Stimulated activated CD8-positive, alpha-beta memory T cell treated with anti-CD3 and anti-CD28 coated beads, Interleukin-7, amount 100 ng/mL, for 1 hour (primary cell): ENCODE measurements at places on chromosomes 12 and 14.

DNA sequence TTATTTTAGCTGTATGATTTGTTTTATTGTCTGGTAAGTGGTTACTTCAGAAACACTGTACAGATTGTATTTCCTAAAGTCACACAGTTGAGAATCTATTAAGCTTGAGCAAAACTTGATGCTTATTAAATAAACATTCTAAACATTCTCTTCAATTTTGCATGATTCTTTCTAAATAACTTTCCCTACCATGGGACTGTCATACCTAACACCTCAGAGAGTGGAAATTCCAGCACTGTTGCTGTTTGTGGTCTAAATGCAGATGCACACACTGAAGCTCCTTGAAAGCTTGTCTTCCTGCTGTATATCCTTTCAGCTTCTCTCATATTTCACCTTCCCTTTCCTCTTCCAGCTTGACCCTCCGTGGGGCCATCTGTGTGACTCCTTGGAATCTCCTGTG is 392.0 kb downstream of the LRIG3 start:
- DNase-seq, result no peak

GRCh38 chr12:29726741-29727348 is 56.9 kb downstream of the TMTC1 start:
- DNase-seq, result no peak

- no peak for DNase-seq
Measured at GRCh38 chr12:10753059-10753458, 29.9 kb upstream of the YBX3 start.

DNA sequence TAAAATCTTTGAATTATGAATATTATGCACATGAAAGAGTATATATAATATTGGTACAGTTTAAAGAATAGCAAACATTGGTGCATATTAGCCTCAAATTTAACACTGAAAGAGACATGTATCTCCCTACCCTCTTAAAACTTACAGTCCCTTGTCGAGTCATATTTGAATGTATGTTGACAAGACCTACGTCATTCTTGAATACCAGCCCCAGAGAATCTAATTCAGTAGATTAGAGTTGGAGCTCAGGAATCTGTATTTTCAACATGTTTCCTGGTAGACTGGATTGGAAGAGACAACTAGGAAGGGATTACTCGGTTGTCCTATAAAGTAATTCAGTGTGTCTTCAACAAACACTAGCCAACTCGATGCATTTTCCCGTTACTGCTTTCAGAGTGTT is 104.8 kb downstream of the PDE3A start:
- DNase-seq, result no peak

GRCh38 chr12:4855121-4855924 is 54.4 kb upstream of the KCNA1 start:
- no peak for DNase-seq

- DNase-seq, result no peak
Measured at GRCh38 chr14:49962621-49963020, 69.7 kb downstream of the ARF6 start.

DNA sequence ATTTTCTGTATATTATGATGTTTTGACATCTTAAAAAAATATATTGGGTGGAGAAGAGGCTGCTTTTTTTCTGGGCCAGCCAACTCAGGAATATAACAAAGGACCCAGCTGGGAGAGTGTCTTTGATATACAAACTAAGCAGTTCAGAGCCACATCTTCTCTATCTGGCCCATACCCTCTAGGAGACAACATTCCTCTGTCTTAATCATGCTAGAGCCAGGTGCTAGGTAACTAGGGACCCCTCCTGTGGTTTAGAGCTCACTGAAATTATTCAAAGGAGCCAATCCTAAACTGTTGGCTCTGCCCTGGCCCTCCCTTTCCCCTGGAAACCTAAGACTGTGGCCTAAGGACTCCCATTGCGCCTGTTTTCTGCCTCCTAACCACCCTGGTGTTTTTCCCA is 193.1 kb upstream of the DIO2 start:
- DNase-seq, result no peak

DNA sequence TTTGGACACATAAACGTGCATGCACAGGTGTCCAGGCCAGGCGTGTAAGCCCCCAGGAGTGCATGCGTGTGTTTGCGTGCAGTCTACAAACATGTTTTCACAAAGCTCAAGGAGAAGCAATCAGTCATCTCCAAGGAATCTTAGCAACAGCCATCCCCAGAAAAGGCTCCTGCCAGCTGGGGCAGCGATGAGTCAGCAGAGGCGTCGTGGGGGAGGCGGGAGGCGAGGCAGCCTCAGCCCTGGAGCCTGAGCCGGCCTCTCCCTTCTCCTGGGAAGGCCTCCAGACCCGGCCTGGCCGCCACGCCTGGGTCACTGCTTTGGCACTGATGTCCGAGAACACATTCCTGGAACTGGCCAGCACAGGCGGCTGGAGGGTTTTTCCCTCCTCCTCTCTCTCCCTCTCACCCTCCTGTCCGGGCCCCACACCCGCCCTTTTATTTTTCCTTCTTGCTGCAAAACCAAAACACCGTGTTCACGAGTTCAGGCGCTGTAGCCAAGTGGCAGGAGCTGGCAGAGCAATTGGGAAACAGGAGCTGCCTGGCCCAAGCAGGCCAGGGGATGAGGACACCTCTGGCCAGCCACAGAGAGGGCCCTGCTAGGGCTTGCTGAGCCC is 92.7 kb downstream of the LRRC74A start:
- DNase-seq, result no peak

GRCh38 chr12:111038941-111039340 is 118.6 kb upstream of the MYL2 start:
- DNase-seq, result no peak

DNA sequence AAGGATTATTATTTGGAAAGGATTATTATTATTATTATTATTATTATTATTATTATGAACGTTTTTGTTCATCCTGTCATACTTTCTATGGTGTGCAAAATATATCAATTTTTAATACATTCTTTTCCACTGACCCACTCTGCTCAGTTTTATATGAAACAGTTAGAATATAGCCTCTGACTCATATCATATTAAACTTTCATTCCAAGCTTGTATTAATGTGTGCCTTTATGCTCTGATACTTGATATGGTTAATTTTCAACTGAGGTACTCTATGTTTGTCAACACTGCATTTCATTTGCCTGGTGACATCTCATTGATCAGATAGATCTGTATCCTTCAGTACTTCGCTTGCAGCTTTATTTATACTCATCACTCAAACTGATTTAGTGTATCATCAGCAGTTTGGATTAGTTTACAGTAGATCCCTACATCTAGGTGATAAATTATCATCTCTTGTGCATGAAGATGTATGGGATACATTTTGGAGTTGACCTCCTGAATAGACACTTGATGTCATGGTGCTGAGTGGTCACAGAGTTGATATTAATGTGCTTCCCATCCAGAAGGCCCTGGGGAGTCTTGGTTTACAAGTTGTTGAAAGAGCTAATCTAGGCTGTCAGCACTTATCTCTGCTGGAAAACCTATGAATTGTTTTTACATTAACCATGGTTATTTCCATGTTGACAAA is 271.8 kb downstream of the TRHDE start:
- DNase-seq, result no peak

DNA sequence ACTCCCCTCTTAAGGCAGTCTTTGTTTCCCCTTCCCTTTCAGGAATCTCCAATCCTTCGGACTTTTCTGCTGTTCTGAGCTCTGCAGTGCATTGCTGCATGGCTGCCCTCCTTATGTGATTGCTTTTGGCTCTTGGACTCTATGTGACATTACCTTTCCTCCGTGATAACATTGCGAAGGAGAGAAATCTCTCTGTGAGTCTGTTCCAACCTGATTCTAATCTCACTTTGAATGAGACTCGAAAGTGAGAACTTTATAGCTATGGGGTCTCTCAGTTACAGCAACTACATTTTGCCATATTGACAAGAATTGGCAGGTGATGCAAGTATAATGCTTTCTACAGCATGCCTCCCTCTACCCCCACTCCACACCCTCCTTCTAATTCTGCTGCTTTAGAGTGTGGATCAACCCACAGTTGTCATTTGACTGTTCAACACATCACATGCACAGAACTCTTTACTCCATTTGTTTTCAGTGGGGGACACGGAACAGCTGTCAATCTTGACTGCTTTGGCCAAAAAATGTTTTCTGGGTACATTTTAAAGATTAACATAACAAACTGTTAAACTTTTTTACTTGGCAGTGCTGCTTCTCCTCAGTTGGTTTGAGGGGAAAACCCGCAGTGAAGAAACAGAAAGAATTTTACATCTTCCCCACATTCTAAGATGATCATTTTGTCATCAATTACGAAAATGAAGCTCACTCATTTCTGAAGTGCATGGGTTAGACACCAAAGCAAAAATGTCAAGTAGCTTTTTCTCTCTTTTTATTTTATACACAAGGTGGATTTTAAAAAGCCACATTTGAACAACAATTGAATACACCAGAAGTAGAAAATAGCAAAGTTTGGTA is 125.5 kb upstream of the RMST start:
- no peak for DNase-seq

- DNase-seq, result no peak
Measured at GRCh38 chr12:41924111-41924510, 220.6 kb downstream of the GXYLT1 start.

- DNase-seq, result no peak
Measured at GRCh38 chr12:124607681-124608425, 40.4 kb upstream of the NCOR2 start.

GRCh38 chr14:30896435-30896834 is 22.1 kb downstream of the COCH start:
- no peak for DNase-seq
